Activated CD4-positive, CD25-positive, alpha-beta regulatory T cell treated with anti-CD3 and anti-CD28 coated beads, Interleukin-2, amount 50 U/mL, for 72 hours (primary cell): ENCODE measurements at places on chromosomes 13 and 19.

DNA sequence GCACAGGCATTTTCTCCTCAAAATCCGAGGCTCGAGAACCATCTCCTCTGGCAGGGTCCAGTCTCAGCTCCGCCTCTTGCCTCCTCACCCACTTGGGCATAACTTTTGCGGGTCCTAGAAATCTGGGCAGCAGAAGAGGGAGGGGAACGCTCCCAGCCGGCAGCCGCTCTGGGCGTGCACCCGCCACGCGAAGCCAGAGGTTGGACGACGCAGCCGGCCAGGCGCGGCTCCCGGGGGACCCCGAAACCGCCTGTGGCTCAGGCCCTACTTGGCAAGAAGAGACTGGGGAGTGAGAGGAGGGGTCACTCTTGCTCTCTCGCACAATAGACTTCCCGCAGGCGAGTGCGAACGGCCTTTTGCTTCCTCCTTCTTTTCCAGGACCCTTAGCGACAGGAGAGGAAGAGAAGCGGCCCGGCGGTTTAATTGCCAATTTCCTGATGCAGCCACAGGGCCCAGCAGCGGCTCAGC, 6.0 kb upstream of the SOX1 start:
- DNase-seq: no peak

GRCh38 chr19:1967087-1967608, 26.2 kb downstream of the CSNK1G2 start:
- DNase-seq: no peak

- no peak for DNase-seq
Measured at GRCh38 chr19:49488046-49488862, 846 bp downstream of the RPL13A start.

- DNase-seq: no peak
Measured at GRCh38 chr13:41018602-41018948, 541 bp downstream of the ELF1 start.

DNA sequence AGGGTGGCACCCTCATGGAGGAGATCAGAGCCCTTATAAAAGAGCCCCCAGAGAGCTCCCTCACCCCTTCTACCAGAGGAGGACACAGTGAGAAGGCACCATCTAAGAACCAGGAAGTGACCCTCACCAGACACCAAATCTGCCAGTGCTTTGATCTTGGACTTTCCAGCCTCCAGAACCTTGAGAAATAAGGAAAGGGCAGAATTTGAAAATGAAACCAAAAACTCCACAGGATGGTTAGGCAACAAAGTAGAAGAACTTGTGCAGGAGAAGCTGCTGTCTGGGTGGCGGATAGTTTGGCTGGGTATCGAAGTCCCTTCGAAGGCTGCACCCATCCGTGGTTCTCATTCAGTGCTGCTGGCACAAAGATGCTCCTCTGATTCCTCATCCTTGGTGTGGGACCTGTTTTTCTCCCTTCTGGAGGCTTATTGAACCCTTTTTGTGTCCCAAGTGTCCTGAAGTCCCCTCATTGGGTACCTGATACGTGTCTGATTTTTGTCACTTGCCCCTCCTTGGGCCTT, 130.8 kb downstream of the KDM4B start:
- no peak for DNase-seq
